Mesothelial cell of epicardium (in vitro differentiated cells): ENCODE measurements at places on chromosomes 7 and 10. TPM values are rescaled to one million over a fixed set of nuclear protein-coding genes. Genes with fewer than 3 reads are reported as not detected.

AGBL3 gene
- 2.2 to 3.7 TPM (median 2.3 TPM) in 3 replicates for total RNA-seq

KIF11 gene
- 18.0 to 19.5 TPM (median 19.4 TPM) in 3 replicates for total RNA-seq

TDRD1 gene
- total RNA-seq = not detected in 3 replicates

MRLN gene
- total RNA-seq = not detected in 3 replicates

DNA sequence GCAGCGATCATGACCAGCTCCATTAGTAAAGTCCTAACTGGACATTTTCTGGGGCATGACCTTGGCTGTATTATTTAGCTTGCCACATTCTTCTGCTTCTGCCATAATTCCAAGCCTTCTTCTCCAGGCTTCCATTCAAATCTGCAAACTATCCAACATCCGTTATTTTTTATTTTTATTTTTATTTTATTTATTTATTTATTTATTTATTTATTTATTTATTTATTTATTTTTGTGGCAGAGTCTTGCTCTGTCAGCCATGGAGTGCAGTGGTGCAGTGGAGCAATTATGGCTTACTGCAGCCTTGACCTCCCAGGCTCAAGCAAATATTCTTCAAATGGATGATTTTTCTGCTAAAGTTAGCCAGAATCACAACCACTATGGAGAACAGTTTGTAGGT is 187.2 kb upstream of the CDK1 start:
- no peaks in the 10 kb centered on the region for H3K27me3 ChIP-seq
- H3K27ac ChIP-seq = no peak overlapping the region
- DNase-seq = no peak
- peaks cover 10% of the 10 kb centered on the region for H3K36me3 ChIP-seq
